Natural killer cell (primary cell): ENCODE measurements at places on chromosomes 11 and 22. TPM values are rescaled to one million over a fixed set of nuclear protein-coding genes. Genes with fewer than 3 reads are reported as not detected.

The RASL10A gene
- total RNA-seq: not detected

The BUD13 gene
- total RNA-seq: 13.7 TPM

The SCGB1A1 gene
- not detected for total RNA-seq

The MRGPRX3 gene
- not detected for total RNA-seq

The BIK gene
- 0.28 TPM for total RNA-seq

- DNase-seq: no peak
Measured at GRCh38 chr11:117917591-117918151, 11.5 kb downstream of the TMPRSS13 start.

- DNase-seq: no peak
Measured at GRCh38 chr22:45399712-45400445, 13.5 kb downstream of the SMC1B start.

DNA sequence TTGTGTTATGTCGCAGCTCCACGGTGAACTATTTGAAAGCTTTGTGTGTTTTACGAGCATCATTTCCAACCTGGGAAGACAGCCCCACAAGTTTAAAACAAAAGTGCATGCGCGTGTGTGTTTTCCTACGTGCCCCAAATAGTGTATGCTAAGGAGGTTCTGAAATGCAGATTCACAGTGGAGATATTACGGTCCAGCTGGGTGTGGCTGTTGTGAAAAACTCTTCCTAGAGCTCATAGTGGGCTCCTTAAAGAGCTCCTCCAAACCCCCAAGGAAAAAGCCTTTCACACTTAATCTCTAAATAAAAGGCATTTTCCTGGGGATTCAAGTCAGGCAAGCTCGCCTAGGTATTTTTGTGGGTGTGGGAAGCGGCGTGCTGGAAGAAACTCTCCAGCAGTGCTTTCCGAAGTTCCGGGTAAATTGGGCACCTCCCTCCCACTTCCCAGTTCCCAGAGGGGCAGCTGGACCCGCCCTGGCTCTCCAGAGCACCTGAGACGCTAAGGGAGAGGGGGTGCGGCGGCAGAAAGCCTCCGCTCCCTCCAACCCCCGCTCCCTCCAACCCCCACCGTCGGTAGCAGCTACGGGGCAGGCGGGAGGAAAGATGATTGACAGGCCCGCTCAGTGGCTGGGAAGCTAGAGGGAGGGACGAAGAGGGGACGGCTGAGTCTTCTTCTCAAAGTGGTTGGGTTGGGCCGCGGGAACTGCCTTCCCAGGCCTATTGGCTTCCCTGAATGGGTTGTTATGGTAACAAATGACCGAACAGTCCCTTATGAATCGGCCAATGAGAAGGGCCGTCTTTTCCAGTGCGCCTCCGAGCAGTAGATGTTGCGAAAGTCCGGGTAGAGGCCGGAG lies 561 bp upstream of the PCF11 start:
- peak; percentile 100 for DNase-seq

DNA sequence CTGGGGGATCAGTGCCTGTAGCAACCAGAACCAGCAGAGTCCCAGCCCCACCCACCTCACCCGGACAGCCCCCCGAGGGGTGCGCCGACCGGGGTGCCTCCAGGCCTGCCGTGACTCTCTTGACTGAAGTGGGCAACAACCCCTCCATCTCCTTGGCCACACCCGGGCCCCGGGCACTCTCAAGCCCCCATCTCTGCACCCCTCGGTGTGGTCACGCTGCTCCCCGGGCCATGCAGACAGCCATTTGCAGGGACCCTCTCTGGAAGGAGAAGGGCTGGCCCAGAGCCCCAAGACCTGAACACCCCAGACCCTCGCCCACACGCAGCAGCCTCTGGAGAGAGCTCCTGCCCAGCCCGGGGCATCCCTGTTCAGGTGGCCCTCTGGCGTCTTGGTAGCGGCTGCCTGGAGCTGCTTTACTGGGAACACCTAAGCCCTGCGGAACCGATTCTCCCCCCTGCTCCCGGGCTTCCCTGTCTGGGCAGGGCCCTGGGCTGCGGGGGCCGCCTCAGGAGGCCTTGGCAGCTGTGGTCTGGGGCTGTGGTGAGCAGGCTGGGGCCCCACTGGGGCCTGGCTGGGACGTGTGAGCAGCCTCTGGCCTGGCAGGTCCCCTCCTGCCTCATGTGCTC lies 84.9 kb downstream of the WNT7B start:
- DNase-seq: no peak

DNA sequence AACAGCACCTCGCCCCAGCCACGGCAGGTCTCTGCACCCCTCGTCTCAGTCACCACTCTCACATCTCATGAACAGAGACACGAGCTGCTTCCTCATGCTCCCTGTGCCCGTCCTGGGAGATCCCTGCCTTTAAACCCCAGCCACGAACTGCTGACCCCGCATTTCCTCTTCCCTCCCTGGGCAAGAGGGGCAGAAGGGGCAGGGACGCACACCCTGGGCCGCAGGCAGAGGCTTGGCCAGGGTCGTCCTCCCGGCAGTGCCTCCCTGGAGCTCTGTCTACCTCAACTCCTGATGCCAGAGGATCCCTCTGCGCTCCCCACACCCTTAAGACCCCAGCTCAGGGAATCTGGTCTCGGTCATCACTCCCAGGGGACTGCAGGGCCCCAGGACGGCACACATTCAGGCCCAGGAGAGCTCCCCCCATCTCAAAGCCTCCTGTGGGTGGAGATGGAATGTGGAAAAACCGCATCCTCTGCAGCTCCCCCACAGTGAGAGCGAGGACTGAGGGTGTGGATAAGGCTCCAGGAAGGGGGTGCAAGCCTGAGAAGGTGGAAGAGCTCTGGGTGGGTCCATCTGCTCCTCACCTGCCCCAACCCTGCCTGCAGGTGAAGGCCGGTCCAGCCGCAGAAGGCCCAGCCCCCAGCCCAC lies 1.2 kb downstream of the BID start:
- no peak for DNase-seq

- DNase-seq: no peak
Measured at GRCh38 chr11:72363112-72363511, 71.2 kb downstream of the CLPB start.

GRCh38 chr11:12961615-12962014 lies 47.5 kb upstream of the RASSF10 start:
- no peak for DNase-seq

DNA sequence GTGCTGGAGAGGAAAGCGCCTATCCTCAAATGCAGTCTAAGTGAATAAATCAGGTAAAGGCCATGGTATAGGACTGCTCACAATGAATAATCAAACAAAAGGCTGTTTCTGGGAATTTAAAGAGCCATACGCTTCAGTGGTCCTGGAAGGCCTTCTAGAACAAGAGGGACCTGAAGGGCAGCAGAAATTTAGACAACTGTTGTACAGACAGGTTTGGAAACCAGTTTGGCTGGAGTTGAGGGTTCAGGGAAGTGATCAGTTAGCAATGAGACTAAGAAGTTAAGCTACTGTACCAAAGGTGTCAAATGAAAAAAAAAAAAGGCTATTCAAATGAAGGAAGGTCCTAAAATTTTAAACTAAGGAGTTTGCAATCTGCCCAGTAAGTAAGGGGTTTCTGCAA lies 56.6 kb upstream of the SCUBE2 start:
- DNase-seq: no peak

GRCh38 chr22:27327497-27327896 lies 474.1 kb downstream of the MN1 start:
- DNase-seq: no peak
